ENCODE measurements at places on chromosomes 2 and 18. TPM values are rescaled to one million over a fixed set of nuclear protein-coding genes. Genes with fewer than 3 reads are reported as not detected.

Gene NEMP2
- 2.1 TPM for total RNA-seq

Gene EPC2
- 13.6 TPM for total RNA-seq

Gene TMEM169
- 0.13 TPM for total RNA-seq

Gene ADAM23
- total RNA-seq: 0.77 TPM

Gene CD8B
- not detected for total RNA-seq

Measured in dermis microvascular lymphatic vessel endothelial cell (primary cell).